Stimulated activated CD4-positive, alpha-beta T cell treated with anti-CD3 and anti-CD28 coated beads, Interleukin-12 subunit alpha, Interleukin-12 subunit beta, amount 100 ng/mL, for 48 hours (primary cell): ENCODE measurements at places on chromosomes 3 and 15.

- no peak for DNase-seq
Observed at GRCh38 chr15:50333229-50333628, 21.8 kb downstream of the GABPB1 start.

DNA sequence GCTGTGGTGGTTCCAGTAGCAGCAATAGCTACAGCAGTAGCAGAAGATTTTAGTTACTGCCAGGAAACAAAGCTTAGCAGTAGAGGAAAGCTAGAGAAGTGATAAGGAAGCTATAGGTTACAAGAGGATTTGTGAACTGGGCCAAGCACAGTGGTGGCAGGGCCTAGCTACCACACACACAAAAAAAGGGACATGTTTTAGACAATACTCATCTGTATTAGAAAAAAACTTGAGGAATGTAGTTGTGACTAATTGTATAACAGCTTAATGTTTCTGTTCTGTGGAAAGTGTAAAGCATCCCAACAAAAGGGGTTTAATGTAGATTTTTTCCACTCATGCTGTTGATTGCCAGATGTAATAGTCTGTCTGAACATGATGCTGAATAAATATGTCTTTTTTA is 29.9 kb upstream of the PFN2 start:
- DNase-seq = no peak

GRCh38 chr3:71926262-71926600 is 141.3 kb upstream of the PROK2 start:
- no peak for DNase-seq

GRCh38 chr15:80188251-80188650 is 35.5 kb downstream of the FAH start:
- DNase-seq = no peak

DNA sequence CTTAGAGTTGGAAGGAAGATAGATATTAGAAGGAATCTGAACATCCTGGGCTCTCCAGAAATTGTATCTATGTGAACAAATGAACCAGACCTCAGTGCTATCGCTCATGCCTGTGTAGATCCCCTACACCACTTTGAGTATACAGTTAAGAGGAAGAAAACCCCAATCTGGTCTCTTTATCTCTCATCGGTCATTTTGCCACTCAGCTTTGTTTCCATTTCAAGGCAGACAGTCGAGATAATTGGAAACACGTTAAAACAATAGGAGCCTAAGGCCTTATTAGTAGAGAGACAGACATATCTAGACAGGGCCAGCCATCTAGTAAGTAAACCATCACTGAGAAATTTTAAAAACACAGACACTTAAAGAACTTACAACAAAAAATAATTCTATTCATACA is 101.6 kb downstream of the MYLK start:
- no peak for DNase-seq

- no peak for DNase-seq
Observed at GRCh38 chr3:135538123-135538522, 427.4 kb upstream of the PPP2R3A start.

- DNase-seq = no peak
Observed at GRCh38 chr3:116388867-116389385, 56.4 kb downstream of the LSAMP start.

DNA sequence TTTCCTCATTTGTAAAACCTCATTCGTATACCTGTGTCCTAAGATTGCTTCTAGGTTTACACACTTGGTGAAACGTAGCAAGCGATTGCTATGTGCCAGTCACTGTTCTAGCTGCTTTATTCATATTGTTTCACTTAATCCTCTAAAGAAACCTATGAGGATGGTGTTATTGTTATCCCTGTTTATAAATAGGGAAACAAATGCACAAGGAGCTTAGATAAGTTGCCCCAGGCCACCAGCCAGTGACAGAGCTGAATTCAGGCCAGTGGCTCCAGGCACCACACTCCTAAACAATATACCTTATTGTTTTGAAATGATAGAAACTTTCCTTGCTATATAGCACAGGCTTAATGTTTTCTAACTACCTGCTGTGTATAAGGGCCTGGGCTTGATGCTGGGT is 44.0 kb downstream of the LPP start:
- no peak for DNase-seq

GRCh38 chr3:56452085-56452484 is 16.2 kb downstream of the ERC2 start:
- DNase-seq = no peak

GRCh38 chr3:23913873-23914743 is 2.7 kb downstream of the NKIRAS1 start:
- DNase-seq = no peak

- no peak for DNase-seq
Observed at GRCh38 chr15:40346579-40347558, 4.0 kb upstream of the PHGR1 start.

GRCh38 chr15:29058903-29059539 is 173.2 kb downstream of the APBA2 start:
- no peak for DNase-seq

GRCh38 chr3:37765591-37766488 is 95.8 kb upstream of the CTDSPL start:
- no peak for DNase-seq

GRCh38 chr15:79962178-79962577 is 8.8 kb downstream of the BCL2A1 start:
- no peak for DNase-seq

GRCh38 chr3:106425026-106425425 is 556.2 kb upstream of the CBLB start:
- no peak for DNase-seq

GRCh38 chr3:185784317-185784716 is 40.5 kb downstream of the IGF2BP2 start:
- no peak for DNase-seq

GRCh38 chr15:100873029-100873677 is 6.5 kb upstream of the ALDH1A3 start:
- no peak for DNase-seq

GRCh38 chr3:54870423-54870822 is 57.4 kb downstream of the LRTM1 start:
- no peak for DNase-seq

GRCh38 chr3:149600634-149601033 is 57.2 kb downstream of the WWTR1 start:
- no peak for DNase-seq

GRCh38 chr3:9808345-9809037 is 1.6 kb upstream of the TTLL3 start:
- peak; percentile 30 for DNase-seq

DNA sequence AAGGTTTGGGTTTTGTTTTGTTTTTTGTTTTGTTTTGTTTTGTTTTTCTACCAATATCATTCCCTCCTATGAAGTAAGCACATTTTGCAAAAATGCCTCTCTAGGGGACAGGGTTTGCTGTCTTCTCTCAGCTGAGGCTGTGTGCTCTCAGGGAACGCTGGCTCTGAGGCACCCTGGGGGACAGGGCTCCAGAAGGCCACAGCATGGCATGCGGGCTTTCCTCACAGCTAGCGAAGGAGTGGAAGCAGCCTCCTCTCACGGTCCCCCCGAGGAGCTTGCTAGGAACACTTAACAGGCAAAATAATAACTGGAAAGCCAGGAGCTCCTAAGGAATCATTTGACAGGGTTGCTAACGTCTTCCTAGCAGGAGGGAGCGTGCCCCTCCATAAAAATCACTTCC is 227.7 kb upstream of the ST8SIA2 start:
- no peak for DNase-seq

DNA sequence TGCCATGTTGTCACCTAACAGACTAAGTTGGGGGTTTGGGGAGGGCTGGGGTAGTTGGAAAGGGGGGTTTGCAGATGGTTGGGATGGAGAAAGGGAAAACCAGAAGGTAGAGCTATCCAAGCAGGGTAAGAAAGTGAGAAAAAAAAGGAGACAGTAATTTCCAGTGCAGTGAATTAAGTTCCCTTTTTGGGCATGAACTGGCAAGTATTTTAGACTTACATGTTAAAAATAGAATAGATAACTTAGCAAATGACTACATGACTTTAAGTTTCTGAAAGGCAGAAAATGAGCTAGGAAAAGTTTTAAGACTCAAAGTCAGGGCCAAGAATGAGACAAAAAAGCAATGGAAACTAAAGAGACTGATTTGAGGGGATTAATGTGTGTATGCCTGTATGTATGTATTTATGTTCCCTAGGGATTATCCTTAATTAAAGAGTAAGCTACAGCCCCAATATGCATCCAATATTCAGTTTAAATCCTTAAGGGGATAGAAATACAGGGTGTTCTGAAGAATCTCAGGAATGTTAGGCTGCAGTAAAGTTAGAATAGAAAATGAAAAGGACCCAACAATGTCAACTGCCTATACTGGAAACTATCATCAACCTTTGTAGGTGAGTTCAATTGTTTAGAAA is 285.2 kb upstream of the MME start:
- DNase-seq = no peak

DNA sequence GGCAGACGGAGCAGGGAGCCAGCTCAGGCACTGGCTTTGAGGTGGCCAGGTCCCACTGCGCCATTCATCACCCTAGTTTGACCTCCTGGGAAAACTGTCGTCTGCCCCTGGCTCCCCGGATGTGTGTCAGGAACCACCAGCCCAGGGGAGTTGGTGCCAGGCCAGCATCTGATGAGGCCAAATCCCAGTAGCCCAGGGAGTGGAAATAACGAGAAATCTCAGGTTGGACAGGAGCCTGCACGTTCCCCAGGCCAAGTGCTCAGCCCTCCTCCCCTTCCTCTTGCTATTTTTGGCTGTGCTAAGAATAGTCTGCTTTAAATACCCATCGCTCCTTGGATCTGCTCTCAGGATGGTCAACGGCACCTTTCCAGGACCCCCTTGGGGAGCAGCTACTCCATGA is 93.1 kb upstream of the RPL32 start:
- no peak for DNase-seq

- DNase-seq = no peak
Observed at GRCh38 chr3:171649911-171650592, 160.2 kb downstream of the PLD1 start.

DNA sequence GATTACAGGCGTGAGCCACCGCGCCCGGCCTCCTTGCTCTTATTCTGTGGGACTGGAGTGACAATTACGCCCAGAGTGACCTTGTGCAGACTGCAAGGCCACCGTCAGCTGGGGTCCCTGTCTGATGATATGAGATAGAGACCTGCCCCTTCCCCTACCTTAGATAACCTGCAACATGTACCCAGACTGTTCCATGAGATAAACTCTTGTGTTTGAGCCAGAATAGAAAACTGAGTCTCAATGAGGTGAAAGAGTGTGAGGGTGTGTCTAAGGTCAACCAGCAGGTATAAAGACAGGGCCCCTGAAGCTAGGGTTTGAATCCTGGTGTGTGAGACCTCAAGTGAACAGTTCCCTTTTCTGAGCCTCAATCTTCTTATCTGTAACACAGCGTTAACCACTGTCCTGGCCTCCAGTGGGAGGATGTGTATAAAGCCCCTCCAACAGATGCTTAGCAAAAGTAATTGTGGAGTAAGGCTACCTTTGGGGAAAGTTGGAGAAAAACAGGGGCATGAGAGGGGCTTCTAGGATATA is 6.0 kb downstream of the TADA3 start:
- DNase-seq = no peak

DNA sequence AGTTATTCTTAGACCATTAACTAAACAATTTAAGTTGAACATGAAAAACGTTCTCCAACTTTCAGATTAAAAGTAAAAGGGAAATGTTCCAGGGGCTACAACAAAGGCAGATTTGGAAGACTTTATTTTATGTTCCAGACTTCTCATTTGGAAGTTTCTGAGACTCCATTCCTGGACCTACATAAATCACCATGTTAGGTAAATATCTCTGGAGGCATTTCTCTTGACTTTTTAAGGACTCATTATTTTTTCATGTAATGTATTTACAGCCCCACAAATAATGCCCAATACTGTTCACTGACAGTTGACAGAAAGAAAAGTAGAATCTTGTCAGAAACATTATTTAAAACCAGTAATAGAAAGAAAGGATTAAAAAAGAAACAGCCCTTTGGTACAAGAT is 352.1 kb downstream of the SLC9A9 start:
- no peak for DNase-seq

GRCh38 chr3:156148946-156149381 is 28.6 kb downstream of the KCNAB1 start:
- DNase-seq = no peak

- peak; percentile 21 for DNase-seq
Observed at GRCh38 chr3:66394019-66394752, 106.6 kb downstream of the LRIG1 start.

DNA sequence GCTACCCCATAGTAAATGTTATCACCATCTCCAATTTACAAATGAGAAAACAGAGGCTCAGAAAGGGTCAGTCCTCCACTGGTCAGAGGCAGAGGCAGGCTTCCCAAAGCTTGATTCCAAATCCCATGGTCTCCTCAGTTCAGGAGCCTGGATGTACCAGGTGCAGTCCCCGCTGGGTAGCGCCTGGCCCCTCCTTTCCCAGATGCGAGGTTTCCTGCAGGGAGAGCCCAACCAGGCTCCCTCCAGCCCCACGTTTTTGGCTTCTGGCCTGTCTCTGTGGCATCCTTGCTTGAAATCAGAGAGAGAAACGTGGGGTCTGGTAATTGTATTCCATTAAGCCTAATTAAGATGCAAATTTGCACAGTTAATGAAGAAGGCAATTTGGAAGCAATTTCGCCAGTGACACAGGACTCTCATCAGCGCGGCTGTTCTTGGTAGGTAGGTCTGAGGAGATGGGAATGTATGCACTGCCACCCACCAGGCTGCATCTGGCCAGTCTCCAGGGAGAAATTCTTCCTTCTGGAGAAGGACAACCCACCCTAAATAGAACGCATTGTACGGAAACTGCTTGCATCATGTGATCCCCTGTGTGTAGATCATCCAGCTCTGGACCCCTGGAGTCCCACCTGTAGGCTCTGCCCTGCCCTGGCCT is 50.5 kb downstream of the HRH1 start:
- no peak for DNase-seq

DNA sequence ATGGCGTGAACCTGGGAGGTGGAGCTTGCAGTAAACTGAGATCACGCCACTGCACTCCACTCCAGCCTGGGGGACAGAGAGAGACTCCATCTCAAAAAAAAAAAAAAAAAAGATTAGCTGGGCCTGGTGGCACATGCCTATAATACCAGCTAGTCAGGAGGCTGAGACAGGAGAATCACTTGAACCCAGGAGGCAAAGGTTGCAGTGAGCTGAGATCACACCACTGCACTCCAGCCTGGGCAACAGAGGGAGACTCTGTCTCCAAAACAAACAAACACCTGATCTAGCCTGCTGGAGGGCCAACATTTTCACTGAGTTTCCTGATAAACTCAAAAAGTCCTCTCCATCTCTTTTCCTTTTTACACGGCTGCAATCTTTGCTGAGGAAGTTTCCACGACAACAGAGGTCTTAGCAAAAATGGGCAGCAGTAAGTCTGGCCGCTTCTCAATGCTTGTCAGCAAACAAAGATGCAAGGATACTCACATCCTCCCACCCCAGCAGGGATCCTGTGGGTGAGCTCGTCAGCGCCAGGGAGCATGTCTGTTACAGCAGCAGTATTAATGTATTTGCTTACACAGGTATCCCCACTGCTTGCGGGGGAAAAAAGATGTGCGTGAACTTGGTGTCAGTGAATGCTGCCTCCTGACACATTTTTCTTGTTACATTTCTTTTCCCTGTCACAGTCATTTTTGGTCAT is 21.0 kb upstream of the CCDC174 start:
- DNase-seq = no peak

DNA sequence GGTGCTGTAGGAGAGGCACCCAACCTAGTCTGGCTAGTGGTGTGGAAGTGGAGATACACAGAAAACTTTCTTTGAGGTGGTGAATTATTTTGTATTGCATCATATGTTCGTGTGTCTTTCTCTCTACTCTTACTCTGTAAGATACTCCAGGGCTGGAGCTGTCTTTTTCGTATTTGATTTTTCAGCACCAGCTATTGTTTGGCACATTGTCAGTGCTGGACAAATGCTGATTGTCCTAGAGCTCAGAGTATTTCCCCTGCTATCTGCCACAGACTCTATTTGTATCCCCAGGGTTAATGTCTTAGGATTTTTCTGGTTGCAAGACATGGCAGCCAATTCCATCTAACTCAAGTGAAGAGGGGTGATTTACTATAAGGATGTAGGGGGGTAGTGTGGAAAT is 110.5 kb downstream of the SAMMSON start:
- DNase-seq = no peak
